ENCODE measurements at places on chromosomes 12 and 14.

DNA sequence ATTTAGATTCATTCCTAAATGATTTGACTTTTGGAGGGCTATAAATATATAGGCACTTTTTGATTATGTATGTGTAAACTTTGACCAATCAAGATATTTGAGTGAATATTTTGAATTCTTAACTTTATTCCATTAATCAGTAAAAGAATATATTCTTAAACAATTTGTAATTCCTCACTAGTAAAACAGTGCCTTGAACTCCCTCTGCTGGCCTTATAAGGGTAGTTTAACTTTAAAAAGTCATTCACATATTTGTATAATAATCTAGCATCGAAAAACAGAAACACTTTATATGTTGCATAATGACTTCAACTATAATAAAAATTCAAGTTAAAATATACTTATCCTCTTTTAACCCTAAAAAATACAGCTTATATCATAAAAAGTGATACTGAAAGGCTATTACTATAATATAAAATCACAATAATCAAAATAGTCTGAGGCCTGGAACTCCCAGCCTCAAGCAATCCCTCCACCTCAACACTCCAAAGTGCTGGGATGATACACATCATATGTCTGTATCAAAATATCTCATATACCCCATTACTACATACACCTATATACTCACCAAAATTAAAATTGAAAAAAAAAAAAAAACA is 31.2 kb downstream of the CCDC59 start:
- no peak for DNase-seq

DNA sequence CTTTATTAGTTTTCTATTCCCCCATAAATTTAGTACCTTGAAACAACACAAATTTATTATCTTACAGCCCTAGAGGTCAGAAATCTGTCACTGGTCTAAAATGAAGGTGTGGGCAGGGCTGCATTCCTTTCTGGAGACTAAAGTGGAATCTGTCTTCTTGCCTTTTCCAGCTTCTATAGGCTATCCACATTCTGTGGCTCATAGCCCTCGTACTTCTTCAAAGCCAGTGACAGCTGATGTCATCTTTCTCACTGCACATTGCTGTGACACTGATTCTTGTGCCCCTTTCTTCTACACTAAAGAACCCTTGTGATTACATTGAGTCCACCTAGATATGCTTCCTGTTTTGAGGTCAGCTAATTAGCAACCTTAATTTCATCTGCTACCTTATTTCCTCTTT is 23.2 kb upstream of the DCN start:
- no peak for DNase-seq

- no peak for DNase-seq
Observed at GRCh38 chr12:112837629-112838197, 46.2 kb downstream of the RPH3A start.

DNA sequence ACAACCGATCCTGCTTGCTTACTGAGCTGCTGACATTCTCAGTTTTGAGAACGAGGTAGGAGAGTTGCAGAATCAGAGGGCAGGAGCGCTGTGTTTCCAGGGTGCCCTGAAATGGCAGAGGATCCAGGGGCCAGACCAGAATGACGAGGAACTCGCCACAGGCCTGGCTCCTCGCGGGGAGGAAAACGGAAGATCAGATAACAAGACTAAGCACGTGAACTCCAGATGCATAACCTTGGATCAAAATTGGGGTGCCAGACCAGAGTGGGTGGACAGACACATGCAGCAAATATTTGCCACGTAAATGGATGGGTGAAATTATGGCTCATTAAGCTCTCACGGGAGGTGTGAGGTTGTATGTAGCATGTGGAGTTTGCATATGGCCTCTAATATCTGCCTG is 46.5 kb downstream of the ELK3 start:
- no peak for DNase-seq

DNA sequence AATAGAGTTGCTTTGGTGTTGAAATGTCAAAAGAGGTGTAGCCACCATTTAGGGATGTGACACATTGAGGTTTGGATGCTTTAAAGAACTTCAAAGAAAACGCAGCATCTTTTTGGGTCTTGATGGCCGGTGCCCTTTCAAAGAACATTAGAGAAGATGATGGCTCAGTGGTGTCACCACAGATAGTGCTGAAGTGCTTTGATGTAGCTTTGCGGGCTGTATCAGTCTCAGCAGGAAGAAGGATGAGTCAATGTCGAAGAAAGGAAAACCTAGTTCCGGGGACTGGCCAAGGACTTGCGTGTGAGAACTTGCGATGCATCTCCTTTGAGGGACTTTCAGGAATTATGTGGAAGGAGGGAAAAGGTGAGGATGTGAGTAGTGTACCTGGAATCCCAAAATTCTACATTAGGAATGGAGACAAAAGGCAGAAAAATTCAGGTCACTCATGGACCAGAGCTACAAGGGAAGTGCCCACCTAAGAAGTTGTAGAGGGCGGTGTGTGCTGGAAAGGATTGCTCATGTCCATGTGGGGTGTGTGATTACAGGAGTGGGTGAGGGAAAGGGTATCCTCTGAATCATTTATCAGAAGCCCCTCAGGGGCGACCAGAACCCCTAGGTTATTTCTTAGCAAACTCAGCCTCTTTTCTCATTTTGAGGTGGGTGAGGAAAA is 39.7 kb upstream of the GZMB start:
- no peak for DNase-seq

DNA sequence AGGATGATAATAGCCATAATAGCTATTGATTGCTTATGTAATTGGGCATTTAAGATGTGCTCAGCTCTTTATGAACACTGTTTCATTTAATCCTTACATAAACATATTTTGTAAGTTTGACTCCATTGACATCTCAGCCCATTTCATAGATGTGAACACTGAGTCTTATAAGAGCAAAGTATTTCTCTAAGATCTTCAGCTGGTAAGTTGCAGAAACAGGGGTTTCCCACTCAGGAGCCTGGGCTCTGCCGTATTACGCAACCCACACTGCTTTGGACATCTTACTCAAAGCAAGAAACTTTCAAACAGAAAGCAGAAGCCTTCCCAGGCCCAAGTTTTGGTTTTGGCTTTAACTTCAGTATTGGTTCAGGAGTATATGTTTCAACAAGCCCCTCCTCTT is 705.1 kb downstream of the MED13L start:
- no peak for DNase-seq

DNA sequence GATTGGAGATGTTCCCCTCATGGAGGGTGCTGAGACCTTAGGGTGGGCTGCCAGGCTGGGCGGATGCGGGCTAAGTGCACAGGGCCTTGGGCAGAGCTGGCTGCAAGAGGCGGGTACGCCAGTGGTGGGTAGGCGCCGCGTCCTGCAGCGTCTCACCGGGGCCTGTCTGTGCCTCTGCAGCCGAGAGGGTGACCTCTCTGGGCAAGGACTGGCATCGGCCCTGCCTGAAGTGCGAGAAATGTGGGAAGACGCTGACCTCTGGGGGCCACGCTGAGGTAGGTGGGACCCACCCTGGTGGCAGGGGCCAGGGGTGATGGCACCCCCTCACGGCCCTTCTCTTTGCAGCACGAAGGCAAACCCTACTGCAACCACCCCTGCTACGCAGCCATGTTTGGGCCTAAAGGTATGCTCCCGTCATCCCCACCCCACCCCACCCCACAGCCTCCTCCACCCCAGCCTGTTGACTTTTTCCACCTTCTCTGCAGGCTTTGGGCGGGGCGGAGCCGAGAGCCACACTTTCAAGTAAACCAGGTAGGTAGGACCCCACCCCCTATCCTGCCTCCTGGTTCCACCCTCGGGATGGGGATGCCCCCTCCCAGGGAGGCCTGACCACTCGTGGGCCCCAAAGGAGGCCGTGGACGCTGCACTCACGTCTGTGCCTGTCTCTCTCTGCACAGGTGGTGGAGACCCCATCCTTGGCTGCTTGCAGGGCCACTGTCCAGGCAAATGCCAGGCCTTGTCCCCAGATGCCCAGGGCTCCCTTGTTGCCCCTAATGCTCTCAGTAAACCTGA is 1.5 kb downstream of the CRIP1 start:
- no peak for DNase-seq

- DNase-seq, result no peak
Observed at GRCh38 chr12:55061024-55061423, 41.2 kb downstream of the NEUROD4 start.

GRCh38 chr12:121579981-121580868 is 598 bp downstream of the KDM2B start:
- peak; percentile 56 for DNase-seq

- no peak for DNase-seq
Observed at GRCh38 chr14:87283547-87283946, 709.4 kb downstream of the GALC start.

DNA sequence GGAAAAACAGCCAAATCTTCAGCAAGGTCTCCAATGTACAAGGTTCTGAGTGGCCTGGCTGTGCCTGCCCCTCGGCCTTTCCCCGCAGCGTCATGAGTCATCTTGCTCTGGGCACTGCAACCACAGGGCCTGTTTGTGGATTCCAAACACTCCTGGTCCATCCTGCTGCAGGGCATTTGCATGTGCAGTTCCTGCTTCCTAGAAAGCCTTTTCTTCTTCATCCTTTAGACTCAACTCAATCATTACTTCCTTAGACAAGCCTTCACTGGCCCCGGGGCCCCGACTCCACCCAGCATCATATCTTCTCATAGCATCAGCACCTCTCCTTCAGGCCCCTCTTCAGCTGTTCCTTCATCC is 101.8 kb upstream of the EGLN3 start:
- DNase-seq, result no peak

GRCh38 chr14:22479776-22480464 is 109.1 kb downstream of the DAD1 start:
- no peak for DNase-seq

- DNase-seq, result no peak
Observed at GRCh38 chr14:71424941-71425340, 507.3 kb upstream of the RGS6 start.

GRCh38 chr14:36702474-36702873 is 40.8 kb downstream of the PAX9 start:
- no peak for DNase-seq

DNA sequence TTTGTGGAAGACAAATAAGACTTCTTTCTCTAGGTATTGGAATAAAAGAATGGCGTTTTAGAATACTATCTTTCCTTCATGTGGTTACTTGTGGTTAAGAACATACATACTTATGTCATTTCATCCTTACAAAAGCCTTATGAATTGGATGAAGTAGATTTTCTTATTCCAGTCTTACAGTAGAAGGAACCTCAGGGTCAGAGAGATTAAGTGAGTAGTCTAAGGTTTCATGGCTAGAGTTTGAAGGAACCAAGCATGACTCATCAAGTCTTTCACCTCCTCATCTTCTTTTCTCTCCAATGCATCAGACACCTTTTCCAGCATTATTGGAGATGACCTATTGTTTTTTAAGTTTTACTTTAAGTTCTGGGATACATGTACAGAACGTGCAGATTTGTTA is 92.9 kb upstream of the NEDD1 start:
- no peak for DNase-seq

- DNase-seq, result no peak
Observed at GRCh38 chr14:28635387-28635786, 131.2 kb upstream of the FOXG1 start.

GRCh38 chr12:44117337-44117736 is 281.5 kb downstream of the TMEM117 start:
- no peak for DNase-seq
